Stimulated activated CD8-positive, alpha-beta memory T cell treated with anti-CD3 and anti-CD28 coated beads, Interleukin-7, amount 100 ng/mL, for 1 hour (primary cell): ENCODE measurements at places on chromosomes 5 and 9.

DNA sequence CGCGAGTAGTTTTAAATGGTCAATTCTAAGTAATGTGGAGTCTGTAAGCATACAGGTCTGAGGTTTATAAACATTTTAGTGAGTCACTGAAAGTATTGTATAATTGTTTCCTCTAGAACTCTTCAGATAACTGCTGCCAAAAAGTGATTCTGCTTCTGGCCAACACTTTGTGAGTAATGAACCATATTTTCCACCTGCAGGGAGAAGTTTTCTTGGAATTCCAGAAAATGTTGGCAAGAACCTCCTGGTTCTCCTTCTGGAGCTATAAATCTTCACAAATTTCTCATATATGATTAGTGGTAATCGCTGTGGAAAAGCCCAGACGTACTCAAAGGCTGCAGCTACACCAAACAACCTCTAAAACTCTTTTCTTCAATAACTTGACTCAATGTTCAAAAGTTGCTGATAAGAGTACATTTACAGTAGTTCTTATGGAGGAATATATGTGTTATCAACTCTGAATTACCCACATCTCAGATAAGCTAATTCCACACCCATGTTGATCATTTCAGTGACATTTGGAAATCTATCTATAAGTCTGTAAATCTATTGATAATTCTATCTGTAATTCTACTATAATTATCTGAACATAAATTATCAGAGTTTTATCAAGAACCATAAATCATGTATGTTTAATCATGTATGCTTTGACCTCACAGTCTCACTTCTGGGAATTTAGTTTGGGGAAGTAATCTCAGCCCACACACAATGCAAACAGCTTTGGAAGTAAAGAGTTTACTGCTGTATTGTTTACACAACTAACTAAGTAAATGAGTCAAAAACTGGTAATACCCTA is 74.1 kb downstream of the FNBP1 start:
- no peak for DNase-seq

- no peak for DNase-seq
Measured at GRCh38 chr9:77803423-77803822, 155.3 kb upstream of the GNA14 start.

DNA sequence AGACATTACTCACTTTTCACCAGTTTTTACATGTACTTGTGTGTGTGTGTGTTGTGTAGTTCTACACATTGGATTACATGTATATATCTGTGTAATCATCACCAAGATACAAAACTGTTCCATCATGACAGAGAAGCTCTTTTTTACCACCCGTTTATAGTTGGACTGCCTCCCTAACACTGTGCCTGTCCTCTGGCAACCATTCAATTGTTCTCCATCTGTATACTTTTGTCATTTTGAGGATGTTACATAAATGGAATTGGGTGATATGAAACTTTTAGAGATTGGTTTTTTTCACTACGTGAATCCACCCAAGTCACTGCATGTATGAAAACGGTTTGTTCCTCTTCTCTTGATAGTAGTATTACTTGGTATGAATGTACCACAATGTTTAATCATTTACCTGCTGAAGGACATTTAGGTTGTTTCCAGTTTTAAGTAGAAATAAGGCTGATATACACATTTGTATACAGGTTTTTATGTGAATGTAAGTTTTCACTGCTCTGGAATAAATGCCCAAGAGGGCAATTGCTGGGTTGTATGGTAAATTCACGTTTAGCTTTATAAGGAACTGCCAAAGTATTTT is 126.2 kb downstream of the MAPKAP1 start:
- DNase-seq, result no peak

- no peak for DNase-seq
Measured at GRCh38 chr5:134145041-134145757, 30.7 kb downstream of the TCF7 start.

DNA sequence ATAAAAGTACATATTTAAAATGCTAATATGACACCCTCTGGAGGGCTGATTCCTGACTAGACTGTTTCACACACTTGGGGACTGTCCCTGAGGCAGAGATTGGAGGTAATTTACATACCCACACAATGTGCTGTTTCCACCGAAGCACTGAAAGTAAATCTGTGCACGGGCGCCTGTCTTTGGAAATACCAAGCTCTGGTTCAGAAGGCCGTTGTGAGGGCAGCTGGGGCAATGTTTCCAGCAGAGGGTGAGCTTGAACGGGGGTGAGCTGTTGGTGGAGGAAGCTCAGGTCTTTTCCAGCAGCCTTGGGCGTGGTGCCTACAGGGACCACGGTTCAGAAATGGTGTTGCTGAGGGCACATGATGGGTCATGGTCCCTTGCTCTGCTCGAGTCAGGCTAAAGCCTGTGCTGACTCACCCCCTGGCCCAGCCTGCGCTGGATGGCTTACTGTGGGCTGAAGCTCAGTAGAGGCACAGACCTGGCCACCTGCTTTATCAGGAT is 25.8 kb upstream of the HMCN2 start:
- no peak for DNase-seq

DNA sequence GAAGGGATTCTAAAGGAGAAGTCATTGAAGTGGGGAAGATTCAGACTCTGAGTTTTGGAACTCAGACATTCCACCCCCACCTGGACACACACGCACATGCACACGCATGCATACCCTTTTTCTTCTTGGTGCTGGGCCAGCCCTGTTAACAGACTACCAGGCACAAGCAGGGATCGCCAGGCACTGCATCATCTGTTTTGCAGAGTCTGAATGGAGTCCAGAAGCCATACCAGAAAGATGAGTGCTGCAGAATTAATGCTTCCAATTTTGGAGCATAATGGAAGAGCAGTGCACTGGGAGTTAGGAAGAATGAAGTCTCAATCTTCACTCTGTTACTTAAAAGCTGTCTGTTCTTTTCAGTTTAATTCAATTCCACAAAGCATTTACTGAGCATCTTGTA is 95.5 kb downstream of the PDE8B start:
- no peak for DNase-seq
